ENCODE measurements at places on chromosomes 3 and 15. TPM values are rescaled to one million over a fixed set of nuclear protein-coding genes. Genes with fewer than 3 reads are reported as not detected.

RNF7 gene
- total RNA-seq = 140 TPM

DUOX1 gene
- not detected for total RNA-seq

PYGO1 gene
- total RNA-seq = 3.9 TPM

SKOR1 gene
- under 0.01 TPM for total RNA-seq

PLSCR2 gene
- 0.18 TPM for total RNA-seq

GPR27 gene
- total RNA-seq = not detected

All from myometrial cell (primary cell).